ENCODE measurements at places on chromosomes 5 and 9. TPM values are rescaled to one million over a fixed set of nuclear protein-coding genes. Genes with fewer than 3 reads are reported as not detected.

DNA sequence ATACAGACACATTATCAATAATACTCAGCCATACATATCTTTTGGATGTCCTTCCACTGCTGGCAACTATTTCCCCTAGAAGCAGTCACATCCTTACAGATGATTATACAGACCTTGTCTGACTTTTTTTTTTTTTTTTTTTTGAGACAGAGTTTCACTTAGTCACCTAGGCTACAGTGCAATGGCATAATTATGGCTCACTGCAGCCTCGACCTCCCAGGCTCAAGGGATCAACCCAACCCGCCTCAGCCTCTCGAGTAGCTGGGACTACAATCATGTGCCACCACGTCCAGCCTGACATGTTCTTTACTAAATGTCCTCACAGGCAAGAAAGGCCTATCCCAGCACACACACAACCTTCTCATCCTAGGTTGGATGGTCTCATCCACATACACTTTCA, 24.0 kb downstream of the NR6A1 start:
- H3K4me1 ChIP-seq, result no peaks in the 10 kb centered on the region
- no peak overlapping the region for H3K4me3 ChIP-seq
- peaks cover 6% of the 10 kb centered on the region for H3K27me3 ChIP-seq
- H3K36me3 ChIP-seq, result no peaks in the 10 kb centered on the region

- no peak overlapping the region for H3K4me3 ChIP-seq
- no peaks in the 10 kb centered on the region for H3K36me3 ChIP-seq
- no peak for DNase-seq
- peaks cover 48% of the 10 kb centered on the region for H3K4me1 ChIP-seq
- no peaks in the 10 kb centered on the region for H3K27me3 ChIP-seq
Measured at GRCh38 chr9:137202966-137203365, 2.4 kb upstream of the TPRN start.

DNA sequence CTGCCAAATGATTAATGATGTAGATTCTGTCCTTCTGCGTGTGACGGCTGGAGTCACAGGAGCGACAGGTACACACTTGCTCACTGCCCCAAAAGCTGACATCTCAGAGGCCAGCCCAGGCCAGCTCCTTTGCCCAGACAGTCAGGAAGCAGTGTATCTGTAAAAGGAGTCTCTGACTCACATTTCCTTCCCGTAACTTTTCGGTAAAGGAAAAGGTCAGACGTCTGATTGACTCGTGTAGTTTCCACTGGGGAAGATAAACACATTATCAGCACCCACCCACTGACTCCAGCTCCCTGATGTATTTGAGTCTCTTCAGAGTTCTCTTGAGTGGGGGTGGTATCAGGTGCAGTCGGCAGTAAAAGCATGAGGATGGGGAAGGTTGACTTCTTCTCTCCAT, 64.4 kb upstream of the WWC1 start:
- H3K36me3 ChIP-seq, result no peaks in the 10 kb centered on the region
- H3K27me3 ChIP-seq, result no peaks in the 10 kb centered on the region
- no peak for DNase-seq
- no peaks in the 10 kb centered on the region for H3K4me1 ChIP-seq

RPL37 gene
- polyA plus RNA-seq, result 2,513 TPM

- H3K4me1 ChIP-seq, result no peaks in the 10 kb centered on the region
- no peaks in the 10 kb centered on the region for H3K36me3 ChIP-seq
- H3K4me3 ChIP-seq, result no peak overlapping the region
- H3K27ac ChIP-seq, result no peak overlapping the region
- H3K27me3 ChIP-seq, result no peaks in the 10 kb centered on the region
- DNase-seq, result no peak
Measured at GRCh38 chr5:171428168-171428696, 8.8 kb downstream of the FGF18 start.

GRCh38 chr5:68257210-68257609, 41.7 kb downstream of the PIK3R1 start:
- H3K27ac ChIP-seq, result peak overlapping the region; percentile 81
- DNase-seq, result no peak

- H3K36me3 ChIP-seq, result no peaks in the 10 kb centered on the region
- H3K27ac ChIP-seq, result no peak overlapping the region
- DNase-seq, result no peak
- H3K4me1 ChIP-seq, result no peaks in the 10 kb centered on the region
- no peaks in the 10 kb centered on the region for H3K27me3 ChIP-seq
- no peak overlapping the region for H3K4me3 ChIP-seq
Measured at GRCh38 chr5:4405614-4406219, 734.4 kb upstream of the ADAMTS16 start.

GRCh38 chr5:180018347-180019060, 53.1 kb downstream of the RNF130 start:
- H3K4me3 ChIP-seq, result no peak overlapping the region
- H3K27ac ChIP-seq, result no peak overlapping the region
- no peaks in the 10 kb centered on the region for H3K27me3 ChIP-seq
- H3K36me3 ChIP-seq, result no peaks in the 10 kb centered on the region

DNA sequence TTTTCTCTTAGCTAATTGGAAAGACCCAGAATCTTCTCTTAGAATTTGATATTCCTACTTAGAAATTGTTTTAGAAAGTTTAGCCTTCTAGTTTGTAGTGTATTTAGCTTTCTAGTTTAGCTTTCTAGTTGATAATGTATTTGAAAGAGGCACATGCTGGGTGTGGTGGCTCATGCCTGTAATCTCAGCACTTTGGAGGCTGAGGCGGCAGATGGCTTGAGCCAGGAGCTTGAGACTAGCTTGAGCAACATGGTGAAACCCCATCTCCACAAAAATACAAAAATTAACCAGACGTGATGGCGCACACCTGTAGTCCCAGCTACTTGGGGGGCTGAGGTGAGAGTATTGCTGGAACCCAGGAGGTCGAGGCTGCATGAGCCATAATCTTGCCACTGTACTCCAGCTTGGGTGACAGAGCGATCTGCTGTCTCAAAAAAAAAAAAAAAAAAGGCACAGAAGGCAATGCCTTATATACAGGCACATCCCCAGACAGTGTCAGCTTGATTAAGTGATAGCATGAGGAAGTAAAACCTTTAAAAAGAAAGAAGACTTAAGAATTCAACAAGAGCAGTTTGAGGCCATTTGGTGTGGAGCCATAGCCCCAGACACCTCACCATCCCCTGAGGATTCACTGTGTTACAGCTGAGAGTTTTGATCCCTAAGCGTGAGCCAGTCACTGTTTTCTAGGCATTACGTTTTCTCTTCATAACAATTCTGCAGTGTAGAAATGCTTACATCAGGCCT, 34.6 kb downstream of the ZSWIM6 start:
- H3K27ac ChIP-seq, result no peak overlapping the region
- H3K27me3 ChIP-seq, result no peaks in the 10 kb centered on the region
- H3K36me3 ChIP-seq, result no peaks in the 10 kb centered on the region
- no peak for DNase-seq

DNA sequence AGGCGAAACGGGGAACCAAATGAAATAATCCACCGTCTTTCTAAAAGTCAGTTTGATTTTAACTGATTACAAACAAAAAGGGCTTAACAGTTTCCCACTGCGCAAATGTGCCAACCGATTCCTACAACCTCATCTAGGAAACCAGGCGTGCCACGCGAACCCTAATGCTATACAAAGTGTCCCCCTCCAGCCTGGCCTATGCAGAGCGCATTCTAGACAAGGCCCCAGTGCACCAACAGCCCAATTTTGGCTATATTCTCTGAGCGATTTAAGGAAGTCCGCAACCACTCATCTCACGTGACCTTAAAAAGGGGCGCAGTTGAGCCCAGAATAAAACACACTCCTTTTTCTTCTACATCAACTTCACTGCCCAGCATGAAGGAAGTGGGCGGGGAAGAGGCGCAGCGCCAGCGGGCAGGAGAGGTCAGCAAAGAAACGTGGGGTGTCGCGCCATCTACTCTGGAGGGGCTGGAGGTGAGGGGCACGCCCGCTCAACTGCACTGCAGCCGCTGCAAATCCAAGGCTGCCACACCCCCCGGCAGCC, 779 bp downstream of the FAM13B start:
- H3K4me1 ChIP-seq, result peaks cover 59% of the 10 kb centered on the region
- H3K36me3 ChIP-seq, result no peaks in the 10 kb centered on the region
- H3K27me3 ChIP-seq, result no peaks in the 10 kb centered on the region
- peak overlapping the region; percentile 91 for H3K4me3 ChIP-seq
- peak; percentile 56 for DNase-seq

DNA sequence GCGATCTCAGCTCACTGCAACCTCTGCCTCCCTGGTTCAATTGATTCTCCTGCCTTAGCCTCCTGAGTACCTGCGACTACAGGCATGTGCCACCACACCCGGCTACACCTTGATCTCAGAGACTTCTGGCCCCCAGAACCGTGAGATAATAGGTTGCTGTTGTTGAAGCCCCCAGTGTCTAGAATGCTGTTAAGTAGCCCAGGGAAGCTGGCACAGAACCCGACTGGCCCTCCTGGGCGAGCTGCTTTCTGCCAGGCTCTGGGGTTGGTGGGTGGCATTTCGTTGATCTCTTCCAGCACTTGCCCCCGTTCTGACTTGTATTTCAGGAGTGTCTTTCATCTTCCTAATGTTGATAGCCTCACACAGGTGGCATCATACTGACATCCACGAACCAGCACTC, 807.1 kb downstream of the CDH9 start:
- no peaks in the 10 kb centered on the region for H3K36me3 ChIP-seq
- H3K4me3 ChIP-seq, result no peak overlapping the region
- H3K27ac ChIP-seq, result no peak overlapping the region
- no peaks in the 10 kb centered on the region for H3K27me3 ChIP-seq

DNA sequence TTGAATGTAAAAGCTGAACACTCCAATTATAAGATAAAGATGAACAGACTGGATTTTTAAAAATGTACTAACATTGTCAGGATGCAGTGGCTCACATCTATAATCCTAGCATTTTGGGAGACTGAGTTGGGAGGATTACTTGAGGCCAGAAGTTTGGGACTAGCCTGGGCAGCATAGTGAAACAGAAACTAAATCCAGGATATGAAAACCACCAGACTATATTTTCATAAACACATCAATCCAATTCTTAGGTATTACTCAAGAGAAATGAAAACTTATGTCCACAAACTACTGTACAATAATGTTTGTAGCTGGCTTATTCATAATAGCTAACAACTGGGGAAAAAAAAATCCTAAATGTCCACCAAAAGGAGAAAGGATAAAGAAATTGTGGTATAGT, 26.8 kb upstream of the NAA35 start:
- DNase-seq, result peak; percentile 41
- H3K4me1 ChIP-seq, result no peaks in the 10 kb centered on the region
- peaks cover 6% of the 10 kb centered on the region for H3K27me3 ChIP-seq
- no peak overlapping the region for H3K4me3 ChIP-seq
- no peaks in the 10 kb centered on the region for H3K36me3 ChIP-seq
- no peak overlapping the region for H3K27ac ChIP-seq

SLC4A9 gene
- not detected for polyA plus RNA-seq

GRCh38 chr9:27784847-27785713, 211.8 kb upstream of the C9orf72 start:
- H3K27me3 ChIP-seq, result no peaks in the 10 kb centered on the region
- H3K4me1 ChIP-seq, result no peaks in the 10 kb centered on the region
- H3K27ac ChIP-seq, result no peak overlapping the region
- DNase-seq, result no peak
- no peak overlapping the region for H3K4me3 ChIP-seq

DNA sequence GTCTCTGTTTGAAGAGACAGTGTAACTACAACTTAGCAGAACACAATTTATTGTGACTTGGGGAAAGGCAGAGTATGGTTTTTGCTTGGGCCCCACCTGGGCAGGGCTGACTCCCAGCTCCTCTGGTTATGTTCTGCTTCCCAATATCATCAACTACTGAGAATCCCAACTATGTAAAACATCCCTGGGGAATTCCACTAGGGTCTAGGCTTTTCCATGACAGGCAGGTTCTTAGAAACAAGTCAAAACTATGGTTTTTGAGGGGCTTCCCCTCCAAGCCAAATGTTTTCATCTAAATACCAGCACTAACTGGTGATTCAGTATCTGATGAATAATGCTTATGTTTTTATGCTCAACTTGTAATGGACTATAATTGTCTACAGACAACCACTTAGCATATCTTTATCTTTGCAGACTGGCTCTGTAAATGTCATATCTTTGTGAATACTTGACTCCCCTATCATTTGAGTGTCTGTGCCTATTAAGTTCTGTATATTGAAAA, 409.5 kb downstream of the PDE4D start:
- no peak overlapping the region for H3K4me3 ChIP-seq
- H3K27ac ChIP-seq, result no peak overlapping the region
- no peaks in the 10 kb centered on the region for H3K4me1 ChIP-seq
- no peaks in the 10 kb centered on the region for H3K36me3 ChIP-seq

- H3K36me3 ChIP-seq, result no peaks in the 10 kb centered on the region
- no peaks in the 10 kb centered on the region for H3K27me3 ChIP-seq
- peaks cover 17% of the 10 kb centered on the region for H3K4me1 ChIP-seq
- no peak for DNase-seq
Measured at GRCh38 chr5:40490464-40491111, 189.1 kb upstream of the PTGER4 start.

NKD2 gene
- polyA plus RNA-seq, result not detected

GRCh38 chr5:132220491-132220890, 7.2 kb downstream of the P4HA2 start:
- H3K36me3 ChIP-seq, result no peaks in the 10 kb centered on the region
- no peak for DNase-seq
- H3K27me3 ChIP-seq, result no peaks in the 10 kb centered on the region
- no peaks in the 10 kb centered on the region for H3K4me1 ChIP-seq
- no peak overlapping the region for H3K27ac ChIP-seq

C7 gene
- polyA plus RNA-seq, result not detected

- DNase-seq, result no peak
- no peaks in the 10 kb centered on the region for H3K4me1 ChIP-seq
- H3K4me3 ChIP-seq, result no peak overlapping the region
- H3K27ac ChIP-seq, result no peak overlapping the region
- no peaks in the 10 kb centered on the region for H3K27me3 ChIP-seq
Measured at GRCh38 chr5:16864631-16865131, 71.4 kb downstream of the MYO10 start.

FBP2 gene
- polyA plus RNA-seq, result not detected

GRCh38 chr5:56175488-56175887, 57.6 kb downstream of the ANKRD55 start:
- peaks cover 7% of the 10 kb centered on the region for H3K27me3 ChIP-seq
- no peak for DNase-seq
- no peaks in the 10 kb centered on the region for H3K4me1 ChIP-seq
- H3K36me3 ChIP-seq, result no peaks in the 10 kb centered on the region
- no peak overlapping the region for H3K27ac ChIP-seq

VCAN gene
- polyA plus RNA-seq, result 0.20 TPM

SLC25A2 gene
- not detected for polyA plus RNA-seq

PRLR gene
- not detected for polyA plus RNA-seq

STPG3 gene
- not detected for polyA plus RNA-seq

GRCh38 chr5:170316937-170317336, 19.4 kb upstream of the LCP2 start:
- no peak for DNase-seq
- H3K4me1 ChIP-seq, result peaks cover 28% of the 10 kb centered on the region
- no peaks in the 10 kb centered on the region for H3K36me3 ChIP-seq
- no peak overlapping the region for H3K4me3 ChIP-seq
- no peaks in the 10 kb centered on the region for H3K27me3 ChIP-seq

DNA sequence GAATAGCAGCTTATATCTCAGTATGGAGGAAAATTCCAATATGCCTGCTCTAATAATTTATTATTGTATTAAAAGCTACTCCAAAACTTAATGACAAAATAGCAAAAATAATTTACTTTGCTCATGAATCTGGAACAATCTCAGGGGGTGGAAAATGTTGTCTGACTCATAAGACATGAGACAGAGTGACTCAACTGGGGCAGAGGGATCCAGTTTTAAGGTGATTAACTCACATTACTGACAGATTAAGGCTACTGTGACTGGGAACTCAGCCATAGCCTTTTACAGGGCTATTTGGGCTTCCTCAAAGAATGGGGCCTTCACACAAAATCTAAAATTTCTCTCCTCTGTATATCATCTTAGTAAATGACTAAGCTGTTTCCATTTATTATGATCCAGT, 1172.9 kb downstream of the CDH12 start:
- no peak for DNase-seq
- no peak overlapping the region for H3K4me3 ChIP-seq
- no peak overlapping the region for H3K27ac ChIP-seq

Measured in CD4-positive, CD25-positive, alpha-beta regulatory T cell (primary cell).